ENCODE measurements at places on chromosomes 2 and 18.

DNA sequence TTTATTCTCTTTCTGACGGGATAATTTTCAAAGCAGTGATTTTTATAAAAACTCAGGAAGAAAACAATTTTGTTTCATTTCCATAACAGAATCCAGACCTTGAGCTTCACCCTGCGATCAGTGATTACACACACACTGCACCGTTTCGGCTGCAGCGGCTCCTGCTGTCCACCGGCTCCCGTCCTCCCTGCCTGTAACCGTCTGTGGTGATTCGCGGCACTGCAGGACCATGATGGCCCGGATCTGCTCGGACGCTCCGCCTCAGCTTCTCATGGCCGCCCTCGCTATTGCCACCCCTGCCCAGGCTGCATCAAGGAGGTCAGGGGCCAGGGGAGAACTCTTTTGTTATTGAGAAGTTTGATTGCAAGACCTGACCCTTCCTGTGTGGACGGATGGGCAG is 246.1 kb downstream of the TWIST2 start:
- no peak for DNase-seq

- DNase-seq: peak; percentile 95
Observed at GRCh38 chr2:215664847-215665525, 229.1 kb upstream of the FN1 start.

DNA sequence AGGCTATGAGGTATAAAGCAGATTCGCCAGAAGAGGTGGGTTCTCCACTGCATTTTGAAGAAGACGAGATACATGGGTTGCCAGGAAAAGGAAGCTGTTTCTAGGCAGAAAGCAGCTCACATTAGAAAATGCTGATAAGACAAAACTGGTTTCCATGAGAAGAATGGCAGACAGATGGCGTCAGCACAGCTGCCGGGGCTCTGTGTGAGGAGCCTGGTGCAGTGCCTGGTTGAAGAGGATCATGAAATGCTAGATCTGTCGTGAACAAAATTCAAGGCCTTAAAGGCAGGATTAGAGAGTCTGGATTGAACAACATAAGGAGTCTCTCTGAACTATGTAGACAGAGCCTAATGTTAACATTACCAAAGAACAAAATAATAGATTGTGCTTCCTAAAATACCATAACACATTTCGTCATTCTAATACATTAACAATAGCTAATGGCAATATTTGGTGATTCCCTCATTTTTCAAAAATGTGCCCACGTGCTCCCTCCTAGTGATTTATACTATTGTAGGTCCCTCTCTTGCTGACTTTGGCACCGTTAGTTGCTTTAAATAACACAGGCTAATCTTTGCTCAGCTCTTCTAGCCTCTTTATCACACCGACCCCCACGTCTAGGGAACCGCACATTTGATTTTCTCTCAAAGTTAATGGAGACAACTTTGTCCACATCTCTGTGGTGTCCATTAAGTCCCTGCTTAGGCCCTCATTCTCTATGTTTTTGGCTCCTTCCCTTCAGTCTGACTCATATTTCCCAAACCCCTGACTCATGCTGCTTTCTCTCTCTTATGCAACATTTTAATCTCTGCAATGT is 38.2 kb downstream of the EFEMP1 start:
- DNase-seq: no peak

GRCh38 chr18:50231621-50232020 is 34.7 kb downstream of the CFAP53 start:
- no peak for DNase-seq

- no peak for DNase-seq
Observed at GRCh38 chr2:239809391-239809790, 215.8 kb downstream of the NDUFA10 start.

Data from SIG-M5 (cell line).